Fibroblast of skin of scalp (primary cell): ENCODE measurements at places on chromosomes 5 and 9.

- DNase-seq, result no peak
These were observed 14.4 kb downstream of the SH3PXD2B start for GRCh38 chr5:172439785-172440477.

DNA sequence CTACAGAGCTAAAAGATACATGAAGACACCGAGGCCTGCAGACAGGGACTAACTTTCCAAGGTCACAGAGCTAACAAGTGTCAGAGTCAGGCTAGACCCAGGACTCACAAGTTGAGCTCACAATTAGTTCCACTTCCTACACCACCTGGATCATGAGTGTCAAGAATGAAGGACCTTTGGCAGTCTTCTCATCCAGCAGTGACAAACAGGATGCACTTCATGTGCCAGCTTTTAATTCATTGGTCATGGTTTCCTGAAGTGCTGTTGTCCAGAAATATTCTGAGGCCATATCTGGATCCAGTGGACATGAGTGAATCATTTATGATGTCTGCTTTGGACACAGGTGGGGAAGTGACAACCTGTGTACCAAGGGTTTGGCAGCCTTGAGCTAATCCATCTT lies 77.4 kb downstream of the KCNIP1 start:
- no peak for DNase-seq

DNA sequence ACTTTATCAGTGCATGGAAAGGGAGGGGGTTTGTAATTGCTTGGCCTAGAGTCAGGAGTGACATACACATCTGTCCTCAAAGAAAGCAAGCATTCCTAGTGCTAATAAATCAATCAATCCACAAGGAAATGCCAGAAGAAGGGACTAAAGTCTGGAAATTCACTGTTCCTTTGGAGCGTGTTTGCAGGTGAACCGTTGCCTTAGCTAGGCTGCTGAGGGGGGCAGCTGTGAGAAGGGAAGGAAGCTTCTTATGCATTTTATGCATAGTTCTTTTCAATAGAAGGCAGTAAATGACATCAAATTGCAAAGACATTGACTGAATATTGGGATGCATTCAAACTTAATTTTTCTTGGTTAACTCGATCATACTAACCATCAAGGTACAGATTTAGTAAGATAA lies 1092.5 kb upstream of the SEMA6A start:
- no peak for DNase-seq

DNA sequence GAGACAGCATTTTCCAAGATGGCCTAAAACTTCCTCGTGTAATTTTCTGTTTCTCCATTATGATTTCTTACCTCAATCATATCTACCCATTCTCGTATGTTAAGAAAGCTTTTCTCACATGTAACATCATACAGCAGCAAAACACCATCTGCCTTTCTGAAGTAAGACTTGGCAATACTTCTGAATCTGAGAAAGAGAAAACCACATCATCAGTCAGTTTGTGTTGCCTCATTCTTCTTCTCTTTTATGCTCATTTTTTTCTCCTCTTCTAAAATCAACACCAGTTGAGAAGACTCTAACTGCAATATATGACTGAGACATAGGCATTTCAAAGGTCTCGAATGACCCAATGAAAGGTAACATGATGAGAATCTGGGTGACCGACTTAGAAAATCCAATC lies 66.0 kb downstream of the RASEF start:
- peak; percentile 30 for DNase-seq

DNA sequence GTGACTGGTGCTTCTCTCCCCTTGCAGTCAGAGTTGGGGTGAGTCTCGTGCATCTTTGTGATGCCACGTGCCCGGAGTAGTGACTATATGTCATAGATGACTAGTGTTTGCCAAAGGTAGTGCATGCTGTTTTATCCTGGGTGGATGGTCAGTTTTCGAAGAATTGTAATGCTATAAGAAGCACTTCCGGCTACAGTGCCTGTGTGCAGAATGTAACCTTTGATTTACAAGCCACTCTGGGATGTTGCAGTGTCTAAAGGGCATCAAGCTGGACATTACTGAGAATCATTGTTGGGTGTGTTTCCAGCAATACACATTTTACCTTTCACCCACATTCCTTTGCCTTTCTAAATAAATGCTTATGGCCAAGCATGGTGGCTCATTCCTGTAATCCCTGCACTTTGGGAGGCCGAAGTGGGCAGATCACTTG lies 16.7 kb downstream of the MVB12B start:
- no peak for DNase-seq

GRCh38 chr5:128014578-128014977 lies 69.0 kb upstream of the SLC12A2 start:
- no peak for DNase-seq
